K562 (cell line): ENCODE measurements at places on chromosomes 3 and 15. TPM values are rescaled to one million over a fixed set of nuclear protein-coding genes. Genes with fewer than 3 reads are reported as not detected.

GRCh38 chr3:98596541-98597500 is 3.4 kb upstream of the CPOX start:
- H3K4me3 ChIP-seq: no peak overlapping the region
- peaks cover 14% of the 10 kb centered on the region for H3K4me1 ChIP-seq
- no peaks in the 10 kb centered on the region for H3K27me3 ChIP-seq
- no peak for DNase-seq
- 0 out of 3 replicates have a peak, but pooled peaks cover 2% of the 10 kb centered on the region for H3K36me3 ChIP-seq

DNA sequence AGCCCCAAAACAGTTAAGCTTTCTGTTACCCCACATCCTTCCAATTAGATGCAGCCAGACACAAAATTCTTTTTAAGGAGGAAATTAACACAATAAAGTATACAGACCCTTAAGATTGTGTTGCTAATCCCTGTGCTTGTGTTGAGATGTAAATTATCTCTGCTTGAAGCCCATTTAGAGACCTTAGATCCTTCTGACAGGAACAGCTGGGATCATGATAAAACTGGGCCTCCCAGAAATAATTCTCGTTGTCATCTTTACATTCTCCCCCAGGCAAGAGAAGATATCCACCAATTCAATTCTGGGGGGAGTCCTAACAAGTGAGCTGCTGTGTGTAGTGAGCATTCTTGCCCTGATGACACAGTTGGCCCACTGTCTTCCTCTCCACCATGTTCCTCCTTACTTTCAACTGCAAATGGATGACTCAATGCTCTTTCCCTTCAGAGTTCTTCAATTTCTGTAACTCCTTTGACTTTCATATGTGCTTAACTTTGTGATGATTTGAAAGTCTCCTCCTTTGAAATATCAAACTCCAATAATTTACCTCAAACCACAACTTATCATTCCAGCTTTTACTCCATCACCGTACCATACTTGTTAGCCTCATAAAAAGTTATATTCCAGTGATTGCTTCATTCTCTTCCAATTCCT is 186.6 kb downstream of the RAP2B start:
- no peak overlapping the region for H3K27ac ChIP-seq
- no peaks in the 10 kb centered on the region for H3K4me1 ChIP-seq
- no peak overlapping the region for H3K4me3 ChIP-seq
- no peaks in the 10 kb centered on the region for H3K36me3 ChIP-seq

CD86 gene
- not detected in 2 replicates for polyA plus RNA-seq

GRCh38 chr3:14110699-14111098 is 14.0 kb downstream of the CHCHD4 start:
- no peaks in the 10 kb centered on the region for H3K27me3 ChIP-seq
- H3K36me3 ChIP-seq: peaks cover 44% of the 10 kb centered on the region
- H3K4me3 ChIP-seq: no peak overlapping the region
- no peak overlapping the region for H3K27ac ChIP-seq

GRCh38 chr15:65077291-65077980 is 890 bp downstream of the KBTBD13 start:
- no peaks in the 10 kb centered on the region for H3K4me1 ChIP-seq
- no peak for DNase-seq
- H3K27ac ChIP-seq: no peak overlapping the region
- H3K4me3 ChIP-seq: no peak overlapping the region

- DNase-seq: no peak
- peaks cover 51% of the 10 kb centered on the region for H3K27me3 ChIP-seq
- no peaks in the 10 kb centered on the region for H3K36me3 ChIP-seq
- H3K4me1 ChIP-seq: peaks cover 4% of the 10 kb centered on the region; the same call in 1 of the 2 replicates
- H3K4me3 ChIP-seq: no peak overlapping the region
- no peak overlapping the region for H3K27ac ChIP-seq
These were observed 18.3 kb upstream of the EPHB3 start for GRCh38 chr3:184543256-184543655.

- H3K4me1 ChIP-seq: no peaks in the 10 kb centered on the region
- DNase-seq: no peak
- peaks cover 4% of the 10 kb centered on the region for H3K27me3 ChIP-seq
- H3K27ac ChIP-seq: no peak overlapping the region
- H3K36me3 ChIP-seq: no peaks in the 10 kb centered on the region
These were observed 78.2 kb downstream of the CYP19A1 start for GRCh38 chr15:51260202-51260601.

KCNMB3 gene
- polyA plus RNA-seq: 13.0 and 19.8 TPM in 2 replicates

DNA sequence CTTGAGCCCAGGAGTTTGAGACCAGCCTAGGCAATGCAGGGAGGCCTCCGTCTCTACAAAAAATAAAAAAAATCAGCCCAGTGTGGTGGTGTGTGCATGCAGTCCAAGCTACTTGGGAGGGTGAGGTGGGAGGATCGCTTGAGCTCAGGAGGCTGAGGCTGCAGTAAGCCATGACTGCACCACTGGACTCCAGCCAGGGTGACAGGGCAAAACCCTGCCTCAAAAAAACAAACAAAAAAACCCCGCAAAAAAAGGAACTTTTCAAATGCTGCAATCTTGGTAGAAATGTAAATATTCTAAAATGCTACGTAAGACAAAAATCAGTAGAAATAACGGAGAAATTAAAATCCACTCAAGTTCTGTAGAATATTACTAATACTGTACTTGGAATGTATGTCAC is 108.1 kb upstream of the MELTF start:
- peaks cover 63% of the 10 kb centered on the region for H3K36me3 ChIP-seq
- H3K27me3 ChIP-seq: no peaks in the 10 kb centered on the region
- H3K27ac ChIP-seq: no peak overlapping the region
- no peak overlapping the region for H3K4me3 ChIP-seq
